ENCODE measurements at places on chromosomes 1 and 21.
A peak's percentile ranks its signal among the peaks of the same experiment; 100 is the strongest.

- no peaks in the 10 kb centered on the region for H3K4me1 ChIP-seq
- no peak overlapping the region for H3K4me3 ChIP-seq
- DNase-seq, result no peak
Measured at GRCh38 chr1:55087439-55087838, 48.1 kb downstream of the PCSK9 start.

- peak within 1 kb of the TSS; percentile 91 for H3K27ac ChIP-seq
- DNase-seq, result peak; percentile 34
- H3K36me3 ChIP-seq, result no peaks in the 10 kb centered on the region
- H3K4me3 ChIP-seq, result peak within 1 kb of the TSS; percentile 85
Measured at GRCh38 chr1:112618721-112619517, at the start of gene ST7L. Gene ST7L (minus strand): TSS chr1:112619141. CDS start chr1:112619113, 28 bp downstream.

- no peaks in the 10 kb centered on the region for H3K4me1 ChIP-seq
- no peaks in the 10 kb centered on the region for H3K36me3 ChIP-seq
- DNase-seq, result no peak
- H3K27ac ChIP-seq, result no peak overlapping the region
Measured at GRCh38 chr1:236861560-236862218, 66.6 kb downstream of the MTR start.

- no peak for DNase-seq
- no peaks in the 10 kb centered on the region for H3K27me3 ChIP-seq
- peak overlapping the region; percentile 68 for H3K4me3 ChIP-seq
- peak overlapping the region; percentile 99 for H3K27ac ChIP-seq
- H3K4me1 ChIP-seq, result peaks cover 27% of the 10 kb centered on the region
- H3K36me3 ChIP-seq, result no peaks in the 10 kb centered on the region
Measured at GRCh38 chr1:46133181-46133658, 791 bp upstream of the PIK3R3 start.

DNA sequence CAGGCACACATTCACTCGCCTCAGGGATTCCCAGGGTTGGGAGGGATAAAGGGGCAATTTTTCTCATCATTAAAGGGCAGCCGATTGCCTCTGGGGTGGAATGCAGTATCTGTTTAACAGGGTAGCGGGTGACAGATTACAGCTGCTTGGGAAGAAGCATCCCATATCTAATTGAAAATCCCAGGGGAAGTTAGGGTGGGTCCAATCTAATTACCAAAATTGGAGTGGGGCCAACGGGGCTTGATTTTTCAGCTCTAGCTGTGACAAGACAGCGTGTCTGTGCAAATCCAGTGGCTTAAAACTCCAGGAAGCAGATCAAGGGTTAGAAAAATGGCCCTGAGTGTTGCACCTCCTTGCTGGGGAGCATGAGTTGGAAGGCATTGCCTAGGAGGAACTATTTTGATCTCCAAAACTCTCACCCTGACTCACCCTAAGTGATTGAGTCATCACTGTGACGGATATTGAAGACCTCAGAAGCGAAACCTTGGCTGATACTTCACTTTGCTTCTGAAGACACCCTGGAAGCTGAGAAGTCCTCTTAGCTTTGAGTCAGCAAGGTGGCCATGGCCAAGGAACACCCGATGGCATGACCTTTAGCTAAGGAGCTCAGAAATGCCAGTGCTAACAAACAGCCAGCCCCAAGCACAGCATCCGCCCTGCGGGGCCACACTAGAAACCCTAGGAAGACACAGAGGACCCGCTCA lies 46.0 kb downstream of the GRHL3 start:
- DNase-seq, result no peak
- H3K27ac ChIP-seq, result no peak overlapping the region
- no peaks in the 10 kb centered on the region for H3K27me3 ChIP-seq
- no peaks in the 10 kb centered on the region for H3K36me3 ChIP-seq
- H3K4me3 ChIP-seq, result no peak overlapping the region

DNA sequence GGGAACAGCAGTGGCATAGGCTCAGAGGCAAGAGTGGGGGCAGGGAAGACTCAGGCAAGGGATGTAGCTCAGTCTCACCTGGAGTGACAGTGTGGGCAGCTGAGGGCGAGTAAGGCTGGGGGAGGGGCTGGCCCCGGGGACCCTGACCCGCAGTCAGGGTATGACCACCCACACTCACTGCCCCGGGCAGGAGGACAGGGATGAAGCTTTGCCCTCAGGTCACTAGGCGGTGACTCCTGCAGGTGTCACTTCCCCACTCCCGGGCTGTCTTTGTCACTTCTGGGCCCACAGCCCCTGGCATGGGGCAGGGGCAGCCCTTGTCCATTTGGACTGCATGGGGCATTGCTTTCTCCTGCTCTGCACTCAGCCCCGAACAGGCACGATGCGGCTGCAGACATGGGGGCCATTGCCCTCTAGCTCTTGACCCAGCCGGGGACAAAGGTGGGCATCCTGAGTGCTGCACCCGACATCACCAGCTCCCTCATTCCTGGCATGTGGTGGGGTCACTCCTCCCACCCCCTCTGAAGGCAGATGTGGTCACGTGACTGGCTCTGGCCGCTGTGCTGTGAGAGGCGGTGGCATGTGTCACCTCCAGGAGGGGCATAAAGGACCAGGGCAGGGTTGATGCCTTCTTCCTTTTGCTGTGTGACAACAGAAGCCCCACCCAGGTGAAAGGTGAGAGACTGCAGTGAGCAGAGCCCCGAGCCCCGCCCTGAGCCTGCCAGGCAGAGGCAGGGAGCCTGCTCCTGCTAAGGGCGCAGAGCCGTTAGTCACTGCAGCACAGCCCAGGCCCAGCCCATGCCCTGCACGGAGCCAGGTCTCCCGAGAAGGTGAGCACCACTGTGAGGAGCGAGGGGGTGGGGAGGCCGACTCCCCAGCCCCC lies 66.0 kb downstream of the MATN1 start:
- DNase-seq, result no peak
- no peaks in the 10 kb centered on the region for H3K36me3 ChIP-seq
- no peak overlapping the region for H3K4me3 ChIP-seq
- peaks cover 57% of the 10 kb centered on the region for H3K27me3 ChIP-seq
